ENCODE measurements at places on chromosomes 4 and X. TPM values are rescaled to one million over a fixed set of nuclear protein-coding genes. Genes with fewer than 3 reads are reported as not detected.

- peaks cover 4% of the 10 kb centered on the region for H3K27me3 ChIP-seq
- H3K4me3 ChIP-seq = no peak overlapping the region
- peaks cover 25% of the 10 kb centered on the region for H3K4me1 ChIP-seq
- no peak overlapping the region for H3K27ac ChIP-seq
- no peaks in the 10 kb centered on the region for H3K36me3 ChIP-seq
Observed at GRCh38 chr4:139018501-139018900, 2.9 kb downstream of the NOCT start.

DNA sequence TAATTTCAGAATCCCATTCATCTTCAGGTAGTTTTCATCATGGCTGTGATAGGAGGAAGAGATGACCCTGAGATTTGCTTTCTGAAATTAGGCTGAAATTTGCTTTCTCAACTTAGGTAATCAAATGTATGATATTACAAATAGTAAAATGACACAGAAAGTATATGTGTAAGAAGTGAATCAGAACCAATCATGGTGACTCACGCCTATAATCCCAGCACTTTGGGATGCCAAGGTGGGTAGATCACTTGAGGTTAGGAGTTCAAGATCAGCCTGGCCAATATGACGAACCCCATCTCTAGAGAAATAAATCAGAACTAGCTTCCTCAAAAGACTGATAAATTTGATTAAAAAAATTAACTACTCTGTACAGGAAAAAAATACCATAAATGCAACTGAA, 555.4 kb downstream of the STPG2 start:
- no peaks in the 10 kb centered on the region for H3K36me3 ChIP-seq
- H3K27me3 ChIP-seq = no peaks in the 10 kb centered on the region
- DNase-seq = no peak
- no peak overlapping the region for H3K27ac ChIP-seq
- no peaks in the 10 kb centered on the region for H3K4me1 ChIP-seq

DNA sequence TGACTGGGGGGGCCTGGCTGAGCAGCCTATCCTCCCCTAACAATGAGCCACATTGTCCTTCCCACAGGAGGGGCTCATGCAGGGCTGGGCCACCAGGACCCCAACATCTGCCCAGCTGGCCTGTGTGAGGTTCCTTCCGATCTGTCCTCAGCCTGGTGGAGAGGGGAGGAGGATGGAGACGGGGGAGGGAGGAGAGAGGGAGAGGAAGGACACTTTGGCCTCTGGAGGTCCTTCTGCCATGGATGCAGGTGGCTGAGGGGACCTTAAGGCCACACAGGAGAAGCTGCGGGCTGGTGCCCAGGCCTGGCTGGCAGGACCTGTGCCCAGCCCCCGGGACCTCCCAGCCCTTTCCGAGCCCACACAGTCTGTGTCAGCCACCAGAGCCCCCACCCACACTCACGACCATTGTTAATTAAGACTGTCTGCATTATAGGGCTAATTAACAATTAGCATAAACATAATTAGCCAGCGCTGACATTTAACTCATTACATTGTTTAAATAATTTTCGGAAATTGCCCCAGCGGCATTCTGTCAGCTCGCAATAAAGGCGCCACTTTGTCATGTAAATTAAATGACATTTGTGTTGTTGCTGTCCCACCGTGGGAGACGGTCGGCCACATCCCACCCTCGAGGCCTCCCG, 53.0 kb upstream of the NKX1-1 start:
- H3K27ac ChIP-seq = no peak overlapping the region
- peaks cover 14% of the 10 kb centered on the region for H3K27me3 ChIP-seq
- H3K4me3 ChIP-seq = no peak overlapping the region
- H3K36me3 ChIP-seq = no peaks in the 10 kb centered on the region

DNA sequence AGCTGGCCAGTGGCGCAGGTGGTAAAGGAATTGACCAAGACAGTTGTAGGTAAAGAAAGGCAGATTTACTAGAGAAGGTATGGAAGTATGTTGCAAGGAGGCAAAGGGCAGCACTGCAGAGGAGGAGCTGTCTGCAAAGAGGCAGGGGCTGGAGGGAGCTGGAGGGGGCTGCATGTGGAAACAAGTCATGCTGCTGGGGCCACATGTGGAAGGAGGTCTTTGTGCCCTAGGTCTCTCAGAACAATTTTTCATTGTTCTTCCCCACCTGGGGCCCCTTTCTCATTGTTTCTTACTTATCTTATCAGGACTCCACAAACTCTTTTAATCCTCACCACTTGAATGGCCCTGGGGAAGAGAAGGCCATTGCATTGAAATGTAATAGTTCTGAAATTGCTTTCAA, 144.8 kb upstream of the PLAC1 start:
- no peaks in the 10 kb centered on the region for H3K27me3 ChIP-seq
- no peak overlapping the region for H3K4me3 ChIP-seq
- H3K36me3 ChIP-seq = no peaks in the 10 kb centered on the region
- peak; percentile 7 for DNase-seq
- no peak overlapping the region for H3K27ac ChIP-seq
- peaks cover 15% of the 10 kb centered on the region for H3K4me1 ChIP-seq

- H3K27ac ChIP-seq = no peak overlapping the region
- H3K27me3 ChIP-seq = no peaks in the 10 kb centered on the region
- no peaks in the 10 kb centered on the region for H3K36me3 ChIP-seq
- no peak overlapping the region for H3K4me3 ChIP-seq
Observed at GRCh38 chr4:23945451-23946017, 55.7 kb upstream of the PPARGC1A start.

DNA sequence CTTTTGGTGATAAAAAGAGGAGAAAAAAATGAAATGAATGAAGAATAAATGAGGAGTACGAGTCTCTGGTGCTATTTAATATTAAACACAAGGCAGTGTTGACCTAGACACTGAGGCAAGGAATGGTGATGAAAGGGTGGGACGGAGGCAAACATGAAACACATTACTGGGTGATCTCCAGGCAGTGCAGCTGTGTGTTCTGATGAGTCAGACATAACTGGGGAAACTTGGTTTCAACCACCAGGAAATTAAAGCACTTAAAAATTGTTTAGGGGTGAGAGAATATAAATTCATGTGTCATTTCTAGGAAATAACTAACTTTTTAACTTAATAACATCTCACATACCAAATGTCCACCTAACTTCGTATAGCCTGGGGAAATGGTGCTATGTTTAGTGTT, 19.7 kb upstream of the CXCL6 start:
- no peaks in the 10 kb centered on the region for H3K27me3 ChIP-seq
- H3K36me3 ChIP-seq = no peaks in the 10 kb centered on the region
- no peak overlapping the region for H3K4me3 ChIP-seq

- no peak overlapping the region for H3K27ac ChIP-seq
- H3K27me3 ChIP-seq = no peaks in the 10 kb centered on the region
- no peaks in the 10 kb centered on the region for H3K36me3 ChIP-seq
- no peak for DNase-seq
- H3K4me1 ChIP-seq = no peaks in the 10 kb centered on the region
Observed at GRCh38 chr4:7694324-7694723, 245.3 kb downstream of the AFAP1 start.

Gene ZMYM3
- total RNA-seq = 50.8 TPM

DNA sequence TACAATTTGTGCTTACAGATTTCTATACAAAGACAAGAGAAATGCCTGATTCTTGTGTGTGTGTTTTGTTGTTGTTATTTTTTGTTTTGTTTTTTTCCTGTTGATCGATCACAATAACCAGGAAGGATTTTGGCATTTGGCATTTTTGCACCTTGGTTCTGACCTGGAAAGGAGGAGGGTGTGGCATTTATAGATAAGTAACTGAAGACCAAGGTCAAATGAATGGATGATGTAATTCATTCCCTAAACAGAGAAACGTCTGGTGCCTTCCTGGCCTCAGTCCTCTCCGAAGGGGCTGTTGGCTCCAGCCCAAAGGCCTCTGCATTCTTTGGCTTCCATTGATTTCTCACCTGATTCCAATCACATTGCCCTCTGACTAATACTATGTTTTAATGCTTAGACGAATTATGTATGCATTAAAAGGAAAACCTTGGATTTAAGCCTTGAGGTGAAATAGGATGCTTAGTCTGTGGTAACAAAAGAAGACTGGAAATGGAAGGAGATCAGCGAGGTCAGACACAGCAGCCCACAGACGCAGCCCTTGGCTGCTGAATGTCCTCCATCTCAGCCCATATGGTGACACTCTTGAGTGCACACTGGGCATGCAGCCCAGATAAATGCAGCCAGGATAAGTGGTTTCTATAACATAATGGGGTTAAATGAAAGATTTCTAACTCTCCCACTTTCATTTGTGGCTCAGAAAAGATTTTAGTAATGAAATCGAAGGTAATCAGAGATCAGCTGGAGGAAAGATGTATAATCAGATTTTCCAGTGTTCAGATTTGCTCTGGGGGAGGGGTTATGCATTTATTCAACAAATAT, 60.5 kb upstream of the TRIM2 start:
- no peaks in the 10 kb centered on the region for H3K36me3 ChIP-seq
- no peaks in the 10 kb centered on the region for H3K27me3 ChIP-seq
- H3K27ac ChIP-seq = no peak overlapping the region
- H3K4me1 ChIP-seq = no peaks in the 10 kb centered on the region
- H3K4me3 ChIP-seq = no peak overlapping the region
- DNase-seq = no peak

GRCh38 chrX:103431316-103431715, 55.0 kb downstream of the BEX3 start:
- H3K4me1 ChIP-seq = peaks cover 6% of the 10 kb centered on the region
- no peak overlapping the region for H3K4me3 ChIP-seq
- H3K27me3 ChIP-seq = no peaks in the 10 kb centered on the region

Gene MAGEA1
- not detected for total RNA-seq

DNA sequence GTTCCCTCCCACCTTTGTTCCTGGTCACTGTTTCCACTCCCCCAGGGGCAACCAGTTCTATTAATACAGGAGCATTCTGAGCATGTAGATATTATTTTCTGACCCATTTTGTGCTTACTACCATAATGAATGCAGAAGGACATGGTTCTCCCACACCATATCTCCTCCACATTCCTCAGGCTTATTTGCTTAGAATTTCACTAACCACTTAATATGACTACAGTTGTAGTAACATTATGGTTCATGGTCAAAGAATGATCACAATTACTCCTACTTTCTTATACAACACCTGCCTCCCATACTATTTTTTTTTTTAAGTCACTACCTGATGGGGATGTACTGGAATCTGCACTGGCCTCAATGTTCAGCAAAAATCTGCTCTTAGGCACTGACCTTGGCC, 7.5 kb upstream of the FAM184B start:
- H3K4me3 ChIP-seq = no peak overlapping the region
- H3K27ac ChIP-seq = no peak overlapping the region
- no peaks in the 10 kb centered on the region for H3K4me1 ChIP-seq
- peaks cover 19% of the 10 kb centered on the region for H3K36me3 ChIP-seq
- H3K27me3 ChIP-seq = peaks cover 1% of the 10 kb centered on the region

DNA sequence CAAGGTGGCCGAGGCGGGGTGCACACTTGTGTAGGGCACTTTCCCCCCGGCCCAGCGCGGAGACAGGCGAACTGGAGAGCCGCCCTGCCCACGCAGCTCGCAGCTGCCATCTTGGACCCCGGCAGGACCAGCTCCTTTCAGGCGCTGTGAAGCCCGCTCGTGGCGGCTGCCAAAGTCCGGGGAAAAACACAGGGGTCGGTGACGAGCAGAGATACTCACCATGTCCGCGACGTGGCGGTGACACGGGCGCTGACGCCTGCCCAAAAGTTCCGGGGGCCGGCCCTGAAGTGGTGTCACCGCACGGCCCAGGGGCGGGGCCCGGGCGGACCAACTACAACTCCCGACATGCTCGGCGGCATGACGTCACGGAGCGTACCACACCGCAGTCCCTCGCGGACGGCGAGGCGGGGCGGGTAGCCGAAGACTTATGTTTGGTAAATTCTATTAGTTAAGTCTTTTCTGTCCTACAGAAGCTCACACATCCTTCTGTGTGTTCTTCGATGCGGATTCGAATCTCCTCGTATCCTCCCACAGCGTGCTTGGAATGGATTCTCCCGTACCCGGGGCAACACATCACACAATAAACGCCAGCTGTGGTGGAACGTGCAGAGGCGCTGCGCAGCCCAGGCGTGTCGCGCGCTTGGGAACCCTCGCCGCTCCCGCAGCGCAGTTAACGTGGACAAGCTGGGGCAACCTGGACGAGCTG, at the start of gene UFSP2:
Gene UFSP2, minus strand, starts transcription at position 318 of the 706 bp plus-strand sequence. Its CDS starts 96 bp downstream, at position 222.
- peak within 1 kb of the TSS; percentile 86 for H3K4me3 ChIP-seq
- H3K27ac ChIP-seq = peak within 1 kb of the TSS; percentile 99
- H3K27me3 ChIP-seq = no peaks in the 10 kb centered on the region

Gene TNIP3
- not detected for total RNA-seq

Gene HPGDS
- total RNA-seq = not detected

GRCh38 chr4:81314196-81314896, 99.3 kb upstream of the PRKG2 start:
- no peak overlapping the region for H3K4me3 ChIP-seq
- H3K27ac ChIP-seq = no peak overlapping the region
- H3K36me3 ChIP-seq = no peaks in the 10 kb centered on the region
- no peaks in the 10 kb centered on the region for H3K27me3 ChIP-seq
- no peaks in the 10 kb centered on the region for H3K4me1 ChIP-seq

- no peaks in the 10 kb centered on the region for H3K36me3 ChIP-seq
- H3K4me3 ChIP-seq = no peak overlapping the region
- no peak for DNase-seq
- H3K4me1 ChIP-seq = no peaks in the 10 kb centered on the region
- no peak overlapping the region for H3K27ac ChIP-seq
Observed at GRCh38 chr4:128513664-128514484, 226.3 kb upstream of the PGRMC2 start.

DNA sequence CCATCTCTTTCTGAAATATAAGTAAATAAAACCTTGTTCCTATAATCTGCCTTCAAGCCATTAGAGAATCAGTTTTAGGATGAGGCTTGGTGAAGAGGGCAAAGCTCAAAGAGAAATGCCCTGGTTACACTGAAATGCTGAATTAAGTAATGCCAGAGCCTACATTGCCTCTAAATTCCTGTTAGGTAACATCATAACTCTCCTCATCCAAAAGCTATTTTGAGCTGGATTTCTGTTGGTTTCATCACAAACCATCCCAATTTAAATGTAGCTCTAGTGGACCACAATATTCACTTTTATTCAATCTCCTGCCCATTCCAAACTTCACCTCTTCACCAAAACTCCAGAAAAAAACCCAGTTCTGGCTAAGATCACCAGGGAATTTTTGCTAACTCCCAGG, 1319.7 kb upstream of the TENM3 start:
- H3K36me3 ChIP-seq = no peaks in the 10 kb centered on the region
- no peaks in the 10 kb centered on the region for H3K4me1 ChIP-seq
- H3K27me3 ChIP-seq = no peaks in the 10 kb centered on the region
- no peak for DNase-seq
- no peak overlapping the region for H3K4me3 ChIP-seq

GRCh38 chr4:153440475-153440874, 25.7 kb upstream of the TMEM131L start:
- H3K4me1 ChIP-seq = peaks cover 7% of the 10 kb centered on the region
- DNase-seq = no peak
- no peak overlapping the region for H3K4me3 ChIP-seq
- H3K27ac ChIP-seq = no peak overlapping the region

Gene SLC25A53
- 4.0 TPM for total RNA-seq

All from neural progenitor cell (in vitro differentiated cells).